GM12891 (cell line): ENCODE measurements at places on chromosomes 2 and 18.

DNA sequence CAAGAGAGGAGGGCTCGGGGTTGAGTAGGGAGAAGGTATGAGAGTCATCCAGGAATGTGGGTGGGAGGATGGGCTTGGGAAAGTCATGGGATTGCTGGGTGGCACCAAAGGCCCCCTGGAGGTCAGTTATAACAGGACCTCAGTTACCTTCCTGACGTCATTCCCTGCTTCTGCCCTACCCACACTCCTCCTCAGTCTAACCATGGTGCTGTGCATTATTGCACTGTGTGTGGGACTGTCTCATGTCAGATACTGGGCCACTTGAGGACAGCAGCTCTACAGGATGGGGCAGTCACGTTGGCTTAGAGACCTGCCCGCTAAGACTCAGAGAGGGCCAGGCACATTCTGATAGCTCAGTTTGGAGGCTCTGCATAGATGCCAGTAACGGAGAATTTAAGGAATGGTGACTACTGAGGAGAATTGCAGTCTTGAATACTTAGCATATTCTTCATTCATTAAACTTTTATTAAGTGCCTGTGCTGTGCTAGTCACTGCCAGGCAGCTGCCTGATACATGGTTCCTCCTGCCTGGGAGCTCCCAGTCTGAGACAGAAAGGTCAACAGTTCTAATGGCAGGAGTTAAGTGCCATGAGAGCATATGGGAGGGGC lies 90.5 kb downstream of the LAMA3 start:
- no peak for DNase-seq

- no peak for DNase-seq
Observed at GRCh38 chr18:71583252-71583651, 960.9 kb downstream of the CBLN2 start.

- no peak for DNase-seq
Observed at GRCh38 chr2:236168110-236169080, at the start of gene GBX2. Gene GBX2 (minus strand): TSS chr2:236168386. CDS start chr2:236167971, 415 bp downstream.

DNA sequence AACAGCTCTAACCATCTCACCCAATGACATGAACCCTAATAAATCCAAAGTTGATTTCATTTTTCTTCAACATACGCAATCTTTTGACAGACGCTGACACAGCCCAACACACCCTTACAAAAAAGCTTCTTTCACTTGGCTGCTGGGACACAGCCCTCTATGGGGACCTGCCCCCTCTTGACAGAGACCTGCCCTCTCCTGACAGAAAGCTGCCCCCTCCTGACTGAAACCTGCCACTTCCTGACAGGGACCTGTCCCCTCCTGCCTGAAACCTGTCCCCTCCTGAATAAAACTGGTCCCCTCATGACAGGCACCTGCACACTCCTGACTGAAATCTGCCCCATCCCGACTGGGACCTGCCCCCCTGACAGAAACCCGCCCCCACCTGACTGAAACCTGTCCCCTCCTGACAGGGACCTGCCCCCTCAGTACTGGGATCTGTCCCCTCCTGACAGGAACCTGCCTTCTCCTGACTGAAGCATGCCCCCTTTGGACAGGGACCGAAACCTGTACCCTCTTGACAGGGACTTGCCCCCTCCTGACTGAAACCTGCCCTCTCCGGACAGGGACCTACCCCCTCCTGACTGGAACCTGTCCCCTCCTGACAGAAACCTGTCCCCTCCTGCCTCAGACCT lies 87.9 kb downstream of the PXDN start:
- DNase-seq = no peak

DNA sequence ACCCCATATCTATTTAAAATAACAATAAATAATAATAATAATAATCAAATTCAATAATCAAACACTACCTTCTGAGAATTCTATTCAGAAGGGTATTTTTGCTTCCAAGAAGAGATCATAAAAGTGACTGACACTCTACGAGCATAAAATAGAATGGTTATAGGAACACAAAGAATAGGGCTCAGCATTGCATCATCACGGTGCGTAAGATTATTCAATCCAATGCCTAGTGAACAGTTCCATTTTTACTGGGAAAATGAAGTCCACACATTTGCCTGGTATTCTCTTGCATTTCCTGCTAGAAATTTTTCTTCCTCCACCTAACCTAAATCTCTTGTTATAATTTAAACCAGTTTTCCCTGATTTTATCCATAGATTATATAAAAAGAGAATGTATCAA lies 55.8 kb downstream of the AP1S3 start:
- no peak for DNase-seq

GRCh38 chr18:2538236-2538635 lies 33.1 kb downstream of the METTL4 start:
- DNase-seq = no peak

DNA sequence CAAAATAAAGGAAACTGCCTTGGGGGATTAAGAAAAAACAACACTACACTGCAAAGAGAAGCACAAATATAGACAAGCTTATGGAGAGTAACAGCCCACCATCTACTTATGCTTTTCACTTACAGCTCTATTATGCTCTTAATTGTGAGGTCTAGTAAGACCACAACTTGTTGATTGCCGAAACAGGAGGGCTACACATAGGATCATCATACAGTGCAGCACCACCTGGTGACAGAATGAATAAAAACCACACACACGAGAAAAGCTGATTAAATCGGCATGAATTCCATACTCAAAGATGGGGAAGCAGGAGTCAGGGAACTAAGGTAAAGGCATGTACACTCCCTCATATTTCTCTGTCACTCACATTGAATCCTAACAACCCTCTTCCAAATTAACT lies 259.2 kb downstream of the IKZF2 start:
- no peak for DNase-seq

DNA sequence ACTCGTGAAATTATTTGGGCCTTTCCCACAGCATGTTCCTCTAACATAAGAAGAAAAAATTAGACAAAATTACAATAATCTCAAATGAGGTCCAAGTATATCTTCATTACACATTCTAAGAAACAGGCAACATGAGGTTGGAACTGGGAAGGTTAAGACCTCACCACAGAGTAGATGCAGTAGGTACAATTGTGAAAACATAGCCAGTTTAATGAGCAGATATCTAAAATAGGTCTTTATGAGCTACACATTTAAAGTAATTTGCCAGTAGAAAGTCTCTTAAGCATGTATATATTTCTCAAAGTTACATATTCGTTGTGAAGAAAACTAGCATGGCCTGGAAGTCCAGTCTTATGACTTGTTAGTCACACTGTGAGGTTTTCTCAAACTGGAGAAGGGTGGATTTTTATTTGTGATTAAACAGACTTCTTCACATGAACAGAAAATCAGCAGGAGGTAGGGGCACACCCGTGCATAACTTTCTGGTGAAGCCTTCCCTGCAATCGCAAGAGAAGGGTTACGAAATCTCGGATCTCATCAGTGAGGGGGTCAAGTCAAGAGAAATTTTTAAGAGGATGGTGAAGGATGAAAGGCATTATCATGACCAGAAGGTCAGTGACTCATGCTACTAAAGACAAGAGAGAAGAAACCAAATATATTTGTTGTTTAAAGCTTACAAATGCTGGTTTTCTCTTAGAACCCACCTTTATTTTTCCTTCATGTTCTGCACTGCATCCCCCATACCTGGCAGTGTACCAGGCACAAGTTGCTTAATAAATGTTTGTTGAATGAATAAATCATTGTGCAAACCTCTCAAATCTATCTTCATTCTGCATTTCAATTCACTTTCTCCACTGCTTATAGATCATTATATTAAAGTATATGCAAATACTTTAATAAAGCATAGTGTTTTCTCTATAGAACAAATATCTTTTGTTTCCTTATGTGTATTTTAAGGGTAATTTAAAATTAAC lies 5.1 kb upstream of the RAB27B start:
- no peak for DNase-seq

- DNase-seq = no peak
Observed at GRCh38 chr18:3793545-3793944, 343.6 kb downstream of the TGIF1 start.

GRCh38 chr2:14199040-14199439 lies 433.5 kb upstream of the LRATD1 start:
- no peak for DNase-seq

DNA sequence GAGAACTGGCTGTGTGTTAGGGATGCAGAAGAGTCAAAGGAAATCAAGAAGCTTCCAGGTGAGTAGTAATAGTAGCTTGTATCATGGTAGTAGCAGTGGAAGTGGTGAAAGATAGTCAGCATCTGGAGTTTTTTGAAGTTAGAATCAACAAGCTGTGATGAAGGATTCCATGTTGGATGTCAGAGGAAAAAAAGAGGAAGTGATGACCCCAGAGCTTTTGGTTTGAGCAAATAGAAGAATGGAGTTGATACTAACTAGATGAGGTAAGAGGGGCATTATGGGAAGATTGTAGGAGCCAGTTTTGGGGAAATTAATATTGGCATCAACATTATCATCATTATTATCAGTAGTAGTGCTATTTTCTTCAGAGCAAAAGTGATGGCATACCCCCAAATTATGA lies 542.2 kb downstream of the XIRP2 start:
- no peak for DNase-seq

DNA sequence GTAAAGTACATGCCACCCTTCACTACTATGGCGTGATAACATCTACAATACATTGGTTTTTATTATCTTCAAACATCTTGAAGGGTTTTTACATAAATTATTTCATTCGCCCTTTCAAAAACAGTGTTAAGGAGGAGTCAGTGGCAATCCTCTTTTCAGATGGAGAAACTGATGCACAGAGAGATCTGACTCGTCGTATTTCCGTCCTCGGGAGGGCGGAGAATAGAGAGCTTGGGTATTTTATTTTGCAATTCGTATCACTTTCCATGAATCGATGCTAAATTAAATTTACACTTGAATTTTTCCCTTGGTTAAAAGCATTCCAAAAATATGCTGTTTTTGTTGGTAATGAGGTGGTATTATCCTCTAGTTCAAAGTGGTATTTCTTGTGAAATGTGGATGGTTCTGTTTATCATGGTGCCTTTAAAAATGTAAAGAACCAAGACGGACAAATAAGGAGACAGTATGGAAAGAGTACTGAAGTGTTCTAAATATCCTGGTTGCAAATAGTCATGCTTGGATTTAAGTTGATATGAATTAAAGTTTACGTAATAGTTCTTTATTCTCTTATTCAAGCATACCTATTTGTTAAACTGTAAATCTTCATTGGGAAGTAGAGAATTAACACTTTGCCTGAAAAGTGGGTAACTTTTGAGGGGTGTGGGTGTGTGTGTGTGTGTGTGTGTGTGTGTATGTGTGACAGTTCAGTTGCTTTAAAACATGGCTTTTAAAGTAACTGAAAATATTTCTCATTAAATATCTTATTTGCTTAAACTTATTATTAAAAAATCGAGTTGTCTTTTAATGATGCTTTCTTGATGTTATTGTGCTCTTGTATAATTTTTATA lies 5.6 kb downstream of the PHLPP1 start:
- no peak for DNase-seq

- DNase-seq = no peak
Observed at GRCh38 chr2:207801259-207801658, 31.6 kb upstream of the FZD5 start.

DNA sequence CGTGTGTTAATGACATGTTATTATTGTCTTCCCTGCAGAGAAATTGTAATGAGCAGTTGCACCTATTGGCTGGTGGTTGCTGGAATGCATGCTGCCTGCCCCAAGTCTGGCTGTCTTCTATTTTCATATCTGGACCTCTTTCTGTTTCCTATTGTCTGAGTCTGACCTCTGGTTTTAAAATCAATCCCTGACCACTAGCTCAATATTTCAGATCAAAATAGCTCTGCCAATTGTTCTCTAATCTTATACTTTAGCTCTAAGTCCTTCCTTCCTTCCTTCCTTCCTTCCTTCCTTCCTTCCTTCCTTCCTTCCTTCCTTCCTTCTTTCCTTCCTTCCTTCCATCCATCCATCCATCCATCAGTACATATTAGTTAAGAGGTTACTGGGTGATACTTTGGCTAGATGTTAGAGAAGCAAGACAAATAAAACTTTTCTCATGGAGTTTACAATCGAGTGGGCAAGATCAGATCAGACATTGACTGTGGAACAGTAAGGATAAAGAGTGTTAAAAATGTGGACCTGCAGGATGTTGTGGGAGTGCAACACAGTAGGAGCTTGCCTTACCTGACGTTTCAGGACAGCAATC lies 417.1 kb downstream of the SOCS6 start:
- no peak for DNase-seq

DNA sequence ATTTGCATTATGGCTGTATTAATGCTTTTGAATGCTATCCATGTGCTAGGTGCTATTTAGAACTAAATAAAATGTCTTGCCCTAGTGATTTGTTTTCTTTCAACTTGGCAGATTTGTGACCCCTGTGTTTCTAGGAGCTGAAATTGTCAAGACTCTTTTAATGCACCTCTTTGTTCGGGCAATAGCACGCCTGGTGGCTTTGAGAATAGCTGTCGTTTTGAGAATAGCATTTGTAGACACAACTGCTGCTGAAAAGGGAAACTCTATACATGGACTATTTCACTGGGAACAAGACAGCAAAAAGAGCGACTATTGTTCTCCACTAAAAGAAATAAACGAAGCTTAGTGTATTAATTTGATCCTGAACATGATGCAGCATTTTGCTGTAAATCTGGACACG lies 352.1 kb upstream of the ZNF521 start:
- DNase-seq = no peak

DNA sequence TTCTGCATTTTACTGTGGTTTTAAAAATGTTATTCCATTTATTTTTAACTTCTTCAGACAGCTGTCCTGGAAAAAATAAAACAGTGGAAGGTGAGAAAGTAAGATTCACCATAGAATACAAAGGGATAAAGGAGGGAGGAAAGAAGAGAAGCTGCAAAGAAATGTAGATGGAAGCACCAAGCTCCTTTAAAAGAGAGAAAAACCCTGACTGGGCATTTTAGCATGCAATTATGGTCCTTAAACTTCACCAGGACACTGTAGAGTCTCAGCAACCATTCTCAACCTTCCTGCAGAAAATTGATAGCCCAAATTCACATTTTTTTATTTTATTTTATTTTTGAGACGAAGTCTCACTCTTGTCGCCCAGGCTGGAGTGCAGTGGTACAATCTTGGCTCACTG lies 11.6 kb upstream of the ANKRD44 start:
- no peak for DNase-seq

DNA sequence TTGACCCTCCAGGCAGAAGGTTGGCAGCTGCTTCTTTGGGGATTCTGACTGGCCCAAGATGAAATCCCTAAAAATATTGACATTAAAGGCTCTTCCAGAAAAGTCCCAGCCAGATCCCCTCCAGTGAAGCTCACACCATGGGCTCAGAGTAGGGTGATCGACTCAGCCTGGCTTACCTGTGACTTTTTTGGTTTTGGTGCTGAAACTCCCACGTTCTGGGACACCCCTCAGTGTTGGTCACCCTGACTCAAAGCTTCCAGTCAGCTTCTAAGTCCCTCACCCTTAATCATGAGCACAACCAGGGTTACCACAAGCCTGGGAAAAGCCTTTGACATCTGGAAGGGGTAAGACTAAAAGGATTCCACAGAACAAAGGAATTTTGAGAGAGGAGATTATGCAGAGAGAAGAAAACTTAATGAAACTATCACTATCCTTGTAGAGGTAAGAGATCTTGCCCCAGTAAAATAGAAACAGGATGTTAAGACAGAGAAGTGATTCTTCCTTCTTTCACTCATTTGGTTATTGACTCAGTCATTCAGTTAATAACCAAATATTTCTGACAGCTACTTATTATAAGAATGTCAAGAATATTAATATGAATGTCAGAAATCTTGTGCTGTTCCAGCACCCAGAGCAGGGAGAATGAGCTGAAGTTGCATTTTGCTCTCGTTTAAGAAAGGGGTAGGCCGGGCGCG lies 66.8 kb upstream of the SEC11C start:
- no peak for DNase-seq
